ENCODE measurements at places on chromosomes 1 and 21.

DNA sequence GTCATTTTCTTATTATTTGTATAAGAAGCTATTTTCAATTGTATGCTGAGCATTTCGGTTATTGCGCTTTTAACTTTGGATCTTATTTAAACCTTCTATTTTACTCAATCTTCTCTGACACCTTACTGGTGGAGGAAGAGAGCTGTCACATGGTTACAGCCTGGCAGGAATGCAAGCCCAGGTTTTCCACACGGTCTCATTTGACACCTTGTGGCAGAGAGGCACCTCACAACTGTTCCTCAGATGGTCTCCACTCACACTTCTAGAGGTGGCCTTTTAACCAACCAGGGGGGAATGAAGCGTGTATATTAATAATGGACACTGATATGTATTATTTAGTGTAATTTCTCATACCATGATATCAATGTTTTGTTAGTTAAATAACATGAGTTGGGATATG, 9.6 kb downstream of the OR2T33 start:
- no peak for DNase-seq

- peak; percentile 53 for DNase-seq
Observed at GRCh38 chr1:157113106-157113505, 13.5 kb upstream of the ETV3L start.

GRCh38 chr1:154434346-154435085, 29.4 kb downstream of the IL6R start:
- DNase-seq: peak; percentile 93

- no peak for DNase-seq
Observed at GRCh38 chr1:213296558-213296957, 245.5 kb downstream of the RPS6KC1 start.

DNA sequence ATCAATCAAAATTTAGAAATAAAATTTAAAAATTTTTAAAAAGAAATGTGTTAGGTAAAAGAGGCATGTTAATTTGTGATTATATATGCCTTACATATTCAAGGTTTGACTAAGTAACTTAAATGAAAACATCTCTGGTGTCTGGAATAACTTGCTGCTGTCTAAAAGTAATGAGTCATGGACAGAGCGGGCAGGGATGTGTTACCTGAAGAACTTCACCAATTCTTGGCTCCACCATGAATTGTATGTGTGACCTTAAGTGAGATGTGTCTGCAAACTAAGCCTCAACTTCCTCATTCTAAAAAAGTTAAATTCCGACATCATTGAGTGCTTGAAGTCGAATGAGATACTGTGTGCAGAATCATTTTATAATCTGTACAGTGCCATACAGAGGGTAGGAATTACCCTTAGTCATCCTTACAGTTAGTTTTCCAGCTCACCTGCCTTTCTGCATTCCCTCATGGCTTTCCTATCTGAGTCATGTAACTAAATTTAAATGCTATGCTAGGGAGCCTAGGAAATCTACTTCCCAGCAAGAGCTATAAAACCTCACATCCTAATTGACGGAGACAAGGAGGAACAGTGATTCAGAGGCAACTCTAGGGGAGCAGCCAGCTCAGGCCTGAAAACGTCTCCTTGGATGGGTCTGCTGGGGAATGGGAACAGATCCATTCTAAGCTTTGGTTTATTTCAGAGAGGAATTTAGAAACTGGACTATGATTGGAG, 100.7 kb upstream of the TSPAN2 start:
- no peak for DNase-seq

DNA sequence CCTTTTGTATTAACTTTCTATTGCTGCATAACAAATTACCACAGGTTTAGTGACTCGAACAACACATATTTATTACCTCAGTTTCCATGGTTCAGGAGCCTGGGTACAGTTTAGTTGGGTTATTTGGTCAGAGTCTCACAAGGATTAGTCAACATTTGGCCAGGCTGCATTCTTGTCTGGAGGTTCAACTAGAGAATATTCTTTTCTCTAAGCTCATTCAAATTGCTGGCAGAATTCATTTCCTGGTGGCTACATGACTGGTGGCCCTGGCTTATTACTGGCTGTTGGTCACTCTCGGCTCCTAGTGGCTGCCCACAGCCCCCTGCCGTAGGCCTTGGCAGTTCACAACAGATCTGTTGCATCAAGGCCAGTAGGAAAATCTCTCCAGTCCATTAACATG, 81.1 kb upstream of the ADAR start:
- DNase-seq: no peak

- DNase-seq: no peak
Observed at GRCh38 chr1:76374086-76374485, 299.5 kb downstream of the ST6GALNAC3 start.

- no peak for DNase-seq
Observed at GRCh38 chr21:35743571-35743970, 316.8 kb downstream of the SETD4 start.

DNA sequence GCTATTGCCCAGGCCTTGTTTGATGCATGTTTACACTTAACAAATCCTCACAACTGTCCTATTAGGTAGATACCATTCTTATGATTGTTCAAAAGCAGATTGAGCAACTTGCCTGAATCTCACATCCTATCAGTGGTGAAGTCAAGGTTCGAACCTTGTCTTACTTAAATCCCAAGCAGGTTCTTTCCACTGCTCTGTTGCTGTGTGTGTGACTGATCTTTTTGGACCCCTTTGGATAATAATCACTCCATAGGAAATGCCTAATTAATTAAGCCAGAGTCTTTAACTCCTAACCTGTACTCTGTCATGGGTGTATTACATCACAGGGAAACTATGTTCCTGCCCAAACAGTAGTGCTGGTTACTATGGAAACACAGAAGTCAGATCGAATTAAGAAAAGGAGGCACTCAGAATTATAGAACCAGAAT, 84.2 kb downstream of the SPATA46 start:
- DNase-seq: no peak

- DNase-seq: no peak
Observed at GRCh38 chr1:81921344-81921743, 120.6 kb downstream of the ADGRL2 start.

- no peak for DNase-seq
Observed at GRCh38 chr1:201676641-201677040, 137.7 kb downstream of the NAV1 start.

DNA sequence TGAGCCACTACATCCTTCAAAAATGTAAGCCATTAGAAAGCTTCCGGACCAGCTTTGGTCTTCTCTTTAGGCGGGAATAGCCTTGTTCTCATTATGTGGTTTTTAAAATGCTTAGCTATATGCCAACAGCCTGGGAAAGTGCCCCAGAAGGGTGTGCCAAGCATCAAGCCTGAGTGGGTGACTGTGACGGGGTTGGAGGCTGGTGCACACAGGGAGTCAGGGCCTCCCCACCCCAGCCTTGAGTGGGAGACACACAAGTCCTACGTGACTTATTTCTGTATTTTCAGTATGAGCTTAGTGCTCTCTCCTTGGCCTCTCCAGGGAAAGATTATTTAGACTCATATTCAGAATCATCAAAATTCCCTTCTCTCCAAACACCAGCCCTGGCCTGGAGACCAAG, 9.8 kb downstream of the UBASH3A start:
- no peak for DNase-seq

- no peak for DNase-seq
Observed at GRCh38 chr1:29500041-29500440, 263.7 kb downstream of the PTPRU start.

DNA sequence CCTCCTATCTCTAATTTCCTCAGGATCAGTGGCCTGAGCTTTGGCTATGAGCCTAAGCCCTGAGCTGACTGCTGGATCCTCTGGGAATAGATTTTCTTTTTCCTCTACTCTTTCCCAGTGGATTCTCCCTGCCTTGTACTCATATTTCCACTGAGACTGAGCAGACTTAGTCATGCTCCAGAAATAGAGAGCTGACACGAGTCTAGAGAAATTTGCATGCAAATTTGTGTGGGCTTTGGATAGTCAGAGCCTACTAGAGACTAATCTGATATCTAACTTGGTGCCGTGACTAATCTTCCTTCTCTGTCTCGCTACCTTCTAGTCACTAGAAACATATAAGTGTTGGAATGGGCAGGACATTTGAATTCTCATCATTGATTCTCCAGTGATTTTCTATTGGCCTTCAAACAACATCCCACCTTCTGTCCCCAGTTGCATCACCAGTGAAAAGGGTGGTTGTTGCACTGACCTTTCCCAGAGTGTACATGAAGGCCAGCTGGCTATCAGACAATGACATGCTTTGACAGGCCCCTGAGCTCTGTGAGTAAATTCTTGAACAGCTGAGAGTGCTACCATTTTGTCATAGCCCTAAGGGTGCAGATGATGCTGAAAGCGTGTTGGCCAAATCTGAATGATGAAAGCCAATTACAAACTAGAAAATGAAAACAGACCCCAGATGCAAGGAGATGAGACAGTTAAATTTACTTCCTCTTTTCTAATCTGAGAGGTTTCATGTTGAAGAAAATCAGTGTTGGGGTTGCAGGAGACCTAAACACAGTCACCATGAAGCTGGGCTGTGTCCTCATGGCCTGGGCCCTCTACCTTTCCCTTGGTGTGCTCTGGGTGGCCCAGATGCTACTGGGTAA, at the start of gene FCRLA:
Gene FCRLA, plus strand, starts transcription at position 748 of the 866 bp plus-strand sequence. Its CDS starts 36 bp downstream, at position 784.
- no peak for DNase-seq

DNA sequence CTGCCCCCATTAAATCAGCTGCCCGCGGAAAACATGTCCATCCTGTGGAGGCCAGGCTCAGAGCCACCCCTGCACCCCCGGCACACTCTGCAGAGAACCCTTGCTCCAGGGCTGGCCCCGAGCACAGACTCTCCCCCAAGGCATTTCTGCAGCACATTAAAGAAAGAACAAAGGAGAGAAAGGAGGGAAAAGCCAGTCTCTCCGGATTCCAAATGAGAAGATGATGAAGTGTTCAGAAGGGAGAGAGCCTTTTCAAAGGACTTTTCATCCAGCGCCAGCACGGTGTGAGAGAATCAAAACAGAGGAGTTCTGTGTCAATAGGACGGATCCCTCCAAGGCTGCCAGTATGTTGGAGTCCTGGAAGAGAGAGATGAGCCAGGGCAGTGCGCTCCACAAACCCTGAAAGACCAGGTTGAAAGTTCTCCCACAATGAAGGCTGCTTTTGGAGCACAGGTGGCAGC, 498.3 kb downstream of the NPHP4 start:
- no peak for DNase-seq

- no peak for DNase-seq
Observed at GRCh38 chr1:108657356-108658080, 3.4 kb downstream of the HENMT1 start.

GRCh38 chr21:35017256-35017655, 31.8 kb downstream of the RUNX1 start:
- DNase-seq: no peak

DNA sequence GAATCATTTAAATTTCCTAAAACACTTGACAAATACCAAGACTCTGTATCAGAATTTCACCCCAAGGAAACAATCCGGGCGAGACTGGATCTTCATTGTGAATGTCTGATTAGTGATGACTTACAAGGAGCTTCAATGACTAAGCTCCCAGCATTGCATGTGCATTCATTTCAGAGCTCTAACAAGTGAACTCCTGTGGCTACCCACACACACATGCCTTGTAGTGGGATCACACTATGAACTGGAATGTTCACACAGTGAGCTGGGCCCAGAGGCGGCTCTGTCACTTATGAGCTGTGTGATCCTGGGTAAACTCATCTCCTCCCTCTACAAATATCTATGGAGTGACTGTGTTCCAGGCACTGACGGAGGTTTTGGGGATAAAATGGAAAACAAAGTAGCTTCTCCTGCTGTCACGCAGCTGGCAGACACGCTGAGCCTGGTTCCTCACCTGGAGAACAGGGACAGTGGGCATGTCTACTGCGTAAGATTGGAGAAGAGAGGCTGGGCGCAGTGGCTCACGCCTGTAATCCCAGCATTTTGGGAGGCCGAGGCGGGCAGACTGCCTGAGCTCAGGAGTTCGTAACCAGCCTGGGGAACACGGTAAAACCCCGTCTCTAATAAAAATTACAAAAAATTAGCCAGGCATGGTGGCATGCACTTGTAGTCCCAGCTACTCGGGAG, 56.9 kb downstream of the CLSTN1 start:
- no peak for DNase-seq

DNA sequence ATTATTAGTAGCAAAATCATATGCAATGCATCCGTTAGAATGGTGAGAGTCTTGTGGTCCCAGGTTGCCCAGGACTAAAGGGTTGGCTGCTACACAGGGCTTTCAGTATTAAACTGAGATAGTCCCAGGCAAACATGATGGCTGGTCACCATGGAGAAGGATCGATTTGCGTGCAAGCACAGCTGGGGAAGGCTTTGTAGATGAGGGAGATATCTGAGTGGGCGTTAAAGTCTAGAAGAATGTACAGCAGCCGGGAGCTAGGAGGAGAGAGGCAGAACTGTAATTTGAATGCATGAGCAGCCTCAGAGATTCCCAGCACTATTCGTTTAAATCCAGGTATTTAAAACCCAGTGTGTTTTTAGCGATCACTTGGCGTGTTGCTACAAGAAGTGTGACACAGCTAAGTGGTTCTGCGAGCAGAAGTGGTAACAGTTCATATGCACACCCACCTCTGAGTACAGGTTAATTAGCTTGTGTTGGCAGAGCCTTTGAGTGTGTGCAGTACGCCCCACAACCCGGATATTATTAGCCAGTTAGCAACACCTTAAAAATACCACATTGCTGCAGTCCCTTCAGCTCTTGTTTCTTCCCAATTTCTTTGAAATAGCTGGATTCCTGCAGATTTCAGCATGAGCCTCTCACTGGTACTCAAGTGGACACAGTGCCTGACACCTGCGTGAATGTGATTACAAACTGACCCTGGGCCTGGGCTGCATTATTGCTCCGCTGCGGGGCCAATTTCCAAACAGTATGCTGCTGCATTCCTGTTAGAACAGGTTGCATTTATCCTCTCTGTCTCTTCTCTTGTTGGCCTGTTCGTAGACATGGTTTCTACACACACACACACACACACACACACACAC, 67.2 kb upstream of the SCAF4 start:
- DNase-seq: no peak

- DNase-seq: no peak
Observed at GRCh38 chr1:12244078-12244477, 14.2 kb downstream of the VPS13D start.

GRCh38 chr1:54499360-54500106, 48.5 kb upstream of the ACOT11 start:
- DNase-seq: no peak

DNA sequence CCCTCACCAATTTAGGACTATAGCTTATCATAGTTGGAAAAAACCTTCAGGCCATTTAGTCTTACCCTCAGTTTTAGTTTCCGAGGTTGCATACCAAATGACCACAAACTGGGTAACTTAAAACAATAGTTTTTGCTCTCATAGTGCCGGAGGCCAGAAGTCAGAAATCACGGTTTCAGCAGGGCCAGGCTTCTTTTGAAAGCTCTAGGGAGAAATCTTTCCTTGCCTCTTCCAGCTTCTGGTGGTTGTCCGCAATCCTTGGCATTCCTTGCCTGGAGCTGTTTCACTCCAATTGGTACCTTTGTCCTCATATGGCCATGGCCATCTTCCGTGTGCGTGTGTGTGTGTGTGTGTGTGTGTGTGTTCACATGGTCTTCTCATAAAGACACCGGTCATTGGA, 12.4 kb upstream of the PLXNA2 start:
- DNase-seq: no peak

Measured in tibial artery (tissue), 4 donors.